ENCODE measurements at places on chromosomes 5 and 9.

GRCh38 chr9:132892400-132892799, 13.7 kb downstream of the SPACA9 start:
- DNase-seq = no peak

- peak; percentile 52 for DNase-seq
Measured at GRCh38 chr5:126354012-126354857, 69.0 kb upstream of the GRAMD2B start.

- DNase-seq = no peak
Measured at GRCh38 chr9:14346231-14346791, 32.4 kb upstream of the NFIB start.

- no peak for DNase-seq
Measured at GRCh38 chr5:108739906-108740305, 7.8 kb upstream of the FER start.

- peak; percentile 14 for DNase-seq
Measured at GRCh38 chr9:19922476-19923118, 133.8 kb upstream of the SLC24A2 start.

DNA sequence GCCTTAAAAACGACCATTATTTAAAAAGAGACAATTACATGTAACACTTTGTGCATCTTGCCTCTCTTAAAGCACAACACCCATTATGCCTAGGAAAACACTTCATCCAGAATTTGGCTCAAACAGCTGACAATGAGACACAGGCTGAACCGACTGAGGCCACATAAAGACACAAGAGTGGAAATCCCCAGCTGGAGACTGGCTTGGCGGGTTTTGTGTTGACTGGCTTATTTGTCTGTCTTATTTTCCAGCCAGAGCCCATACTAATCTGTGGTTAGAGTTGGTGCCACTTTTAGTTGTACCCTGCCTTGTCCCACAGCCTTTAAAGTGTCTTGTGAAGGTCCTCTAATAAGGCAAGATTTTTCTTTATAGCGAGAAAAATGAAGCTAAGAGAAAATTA, 21.2 kb downstream of the TRIM14 start:
- DNase-seq = no peak

DNA sequence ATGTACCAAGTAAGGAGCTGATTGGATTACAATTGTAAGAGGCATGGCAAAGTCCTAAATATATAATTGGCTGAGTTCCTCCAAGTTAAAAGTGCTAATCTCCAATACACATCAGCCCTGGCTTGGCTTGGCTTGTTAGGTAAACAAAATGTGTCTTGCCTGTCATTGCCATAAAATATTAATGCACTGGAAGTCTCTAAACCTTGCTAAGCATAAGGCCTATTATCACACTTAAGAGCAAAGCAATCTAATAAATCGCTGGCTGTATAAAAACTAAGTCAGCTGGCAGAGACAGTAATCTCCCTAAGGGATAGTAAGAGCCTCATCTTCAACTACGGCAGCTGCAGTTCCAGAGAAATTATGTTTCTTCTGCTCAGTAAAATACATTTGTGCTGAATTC, 418.6 kb upstream of the GRAMD2B start:
- DNase-seq = no peak

- DNase-seq = peak; percentile 36
Measured at GRCh38 chr5:59390074-59390659, 503.4 kb downstream of the PDE4D start.

DNA sequence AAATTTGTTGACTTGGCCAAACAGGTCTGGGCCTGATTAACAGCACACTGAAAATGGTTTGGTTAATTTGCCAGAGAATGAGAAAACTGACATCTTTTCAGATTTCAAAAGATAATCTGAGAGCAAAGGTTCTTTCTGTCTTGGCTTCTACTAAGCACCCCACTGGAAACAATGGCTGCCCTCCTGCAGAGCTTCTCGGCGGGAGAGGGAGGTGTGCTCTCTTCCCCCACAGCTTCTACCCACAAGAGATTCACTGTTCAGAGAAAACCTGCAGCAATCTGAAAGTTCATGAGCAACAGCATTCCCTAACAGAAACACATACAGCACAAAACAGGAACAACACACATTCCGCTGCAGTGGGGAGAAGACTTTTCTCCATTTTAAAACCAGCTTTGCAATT, 3.0 kb downstream of the DNAH5 start:
- DNase-seq = no peak

GRCh38 chr5:154491941-154492340, 13.9 kb upstream of the HAND1 start:
- DNase-seq = no peak

DNA sequence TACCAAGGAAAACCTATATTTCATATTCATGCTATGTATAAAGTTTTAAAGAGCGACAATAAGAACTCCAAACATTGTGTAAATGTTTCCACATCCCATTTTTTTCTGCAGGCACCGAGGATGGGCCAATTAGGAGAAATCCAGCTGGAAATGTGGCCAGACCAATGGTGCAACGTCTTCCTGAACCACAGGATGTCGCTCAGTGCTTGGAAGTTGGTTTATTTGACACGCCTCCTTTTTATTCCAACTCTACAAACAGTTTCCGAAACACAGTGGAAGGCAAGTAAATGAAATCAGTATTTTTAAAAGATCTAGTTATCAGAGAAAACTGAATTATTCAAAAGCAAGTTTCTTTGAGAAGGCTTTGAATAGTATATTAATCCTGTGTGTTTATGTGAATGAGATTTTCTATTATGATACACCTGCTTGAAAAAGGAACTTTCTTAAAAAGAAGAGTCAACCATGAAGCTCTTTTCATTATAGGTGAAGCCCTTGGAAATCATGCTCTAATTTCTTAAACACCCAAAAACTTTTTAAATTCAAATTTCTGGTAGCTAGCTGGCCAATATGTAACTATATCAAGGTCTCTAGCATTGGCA, 9.1 kb downstream of the TYRP1 start:
- no peak for DNase-seq

DNA sequence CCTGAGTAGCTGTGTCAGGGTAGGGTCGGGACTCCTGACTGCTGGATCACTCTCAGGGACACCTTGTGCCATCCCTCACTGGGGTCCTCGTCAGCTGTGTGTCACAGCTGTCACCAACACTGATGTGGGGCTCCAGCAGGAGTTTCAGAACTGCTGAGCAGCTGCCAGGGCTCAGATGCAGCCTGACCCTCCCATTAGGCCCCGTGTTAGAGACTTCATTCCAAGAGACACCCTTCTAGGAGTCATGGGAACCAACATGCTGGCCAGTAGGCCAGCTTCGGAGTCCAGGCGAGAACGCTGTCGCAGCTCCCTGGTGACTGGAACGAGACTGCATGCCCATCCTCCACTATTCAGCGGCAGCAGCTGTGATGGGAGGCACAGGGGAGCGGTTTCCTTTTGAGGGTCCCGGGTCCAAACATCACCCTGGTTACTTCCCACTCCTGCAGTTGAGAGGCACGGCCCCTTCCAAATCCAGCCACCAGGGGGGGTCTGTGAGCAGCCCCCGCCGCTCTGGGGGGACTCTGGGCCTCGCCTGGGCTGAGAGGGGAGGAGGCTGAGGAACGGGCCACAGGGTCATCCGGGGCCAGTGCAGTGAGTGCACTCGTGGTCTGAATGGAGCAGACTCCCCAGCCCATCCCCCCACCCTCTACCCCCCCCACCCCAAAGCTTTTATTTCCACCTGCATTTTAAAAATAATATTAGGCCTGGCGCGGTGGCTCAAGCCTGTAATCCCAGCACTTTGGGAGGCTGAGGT, 12.6 kb upstream of the TCF7 start:
- peak; percentile 46 for DNase-seq

- DNase-seq = no peak
Measured at GRCh38 chr5:125979636-125980035, 443.6 kb upstream of the GRAMD2B start.
